ENCODE measurements at places on chromosomes 13 and 19.

GRCh38 chr13:30752201-30752797 lies 17.0 kb downstream of the ALOX5AP start:
- no peak for DNase-seq

GRCh38 chr19:7545904-7546303 lies 10.4 kb downstream of the PNPLA6 start:
- no peak for DNase-seq

DNA sequence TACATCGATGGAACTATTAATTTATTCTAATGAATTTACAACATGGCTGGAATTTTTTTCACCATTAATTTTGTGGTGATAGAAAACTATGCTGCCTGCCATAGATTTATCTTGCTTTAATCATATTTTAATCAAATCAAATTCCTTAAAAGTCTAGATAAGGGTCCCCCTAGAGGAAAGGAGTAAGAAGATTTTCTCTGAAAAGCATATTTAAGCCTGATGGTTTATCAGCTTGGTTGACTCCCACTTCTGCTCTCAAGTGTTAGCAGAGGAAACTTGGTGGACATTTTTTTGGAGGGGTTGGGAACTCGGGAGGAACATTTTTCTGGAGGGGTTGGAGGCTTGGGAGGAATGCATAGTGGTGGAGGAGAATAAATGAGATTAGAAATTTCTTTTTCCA lies 253.3 kb downstream of the KCNRG start:
- DNase-seq, result no peak

- no peak for DNase-seq
Measured at GRCh38 chr19:49716154-49716553, 25.2 kb downstream of the CPT1C start.

DNA sequence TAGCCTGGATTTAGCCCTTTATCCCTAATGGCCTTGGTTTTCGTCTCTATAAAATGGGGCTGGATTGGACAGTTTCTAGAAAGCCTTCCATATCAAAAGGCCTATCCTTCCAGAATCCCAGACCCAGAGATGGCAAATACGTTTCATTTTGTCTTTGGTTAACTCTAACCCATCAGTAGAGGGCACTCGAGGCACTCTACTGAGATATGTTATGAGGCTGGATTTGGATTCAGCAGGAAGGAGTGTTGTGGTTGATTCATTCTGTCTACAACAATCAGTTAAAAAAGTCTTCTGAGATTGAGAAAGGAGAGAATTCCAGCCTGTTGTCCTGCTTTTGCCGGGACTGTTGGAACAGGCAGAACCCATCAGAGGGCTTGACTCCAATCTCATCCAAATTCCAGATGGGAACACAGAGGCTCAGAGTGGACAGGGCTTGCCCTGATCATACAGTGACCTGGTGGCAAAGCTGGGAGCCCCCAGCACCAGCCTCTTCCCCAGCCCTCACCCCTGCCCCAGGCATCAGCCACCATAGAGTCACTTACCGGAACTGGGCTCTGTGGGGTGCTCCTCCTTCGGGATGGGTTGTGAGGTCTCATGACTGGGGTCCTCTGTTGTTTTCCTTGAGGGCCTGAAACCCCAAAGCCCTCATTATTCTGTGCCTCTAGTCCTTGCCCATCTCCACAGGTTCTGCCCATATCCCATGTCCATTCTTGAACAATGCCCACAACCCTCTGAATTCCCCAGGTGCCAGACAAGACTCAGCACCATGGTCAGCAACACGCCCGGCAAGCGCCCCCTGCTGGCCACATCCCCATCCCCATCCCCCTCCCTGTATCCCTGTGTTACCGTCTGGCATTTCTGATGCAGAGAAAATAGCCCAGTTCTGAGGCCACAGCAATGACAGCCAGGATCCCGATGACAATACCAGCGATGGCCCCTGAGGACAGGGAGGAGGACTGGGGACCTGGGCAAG lies 12.3 kb upstream of the ZNF180 start:
- DNase-seq, result no peak

DNA sequence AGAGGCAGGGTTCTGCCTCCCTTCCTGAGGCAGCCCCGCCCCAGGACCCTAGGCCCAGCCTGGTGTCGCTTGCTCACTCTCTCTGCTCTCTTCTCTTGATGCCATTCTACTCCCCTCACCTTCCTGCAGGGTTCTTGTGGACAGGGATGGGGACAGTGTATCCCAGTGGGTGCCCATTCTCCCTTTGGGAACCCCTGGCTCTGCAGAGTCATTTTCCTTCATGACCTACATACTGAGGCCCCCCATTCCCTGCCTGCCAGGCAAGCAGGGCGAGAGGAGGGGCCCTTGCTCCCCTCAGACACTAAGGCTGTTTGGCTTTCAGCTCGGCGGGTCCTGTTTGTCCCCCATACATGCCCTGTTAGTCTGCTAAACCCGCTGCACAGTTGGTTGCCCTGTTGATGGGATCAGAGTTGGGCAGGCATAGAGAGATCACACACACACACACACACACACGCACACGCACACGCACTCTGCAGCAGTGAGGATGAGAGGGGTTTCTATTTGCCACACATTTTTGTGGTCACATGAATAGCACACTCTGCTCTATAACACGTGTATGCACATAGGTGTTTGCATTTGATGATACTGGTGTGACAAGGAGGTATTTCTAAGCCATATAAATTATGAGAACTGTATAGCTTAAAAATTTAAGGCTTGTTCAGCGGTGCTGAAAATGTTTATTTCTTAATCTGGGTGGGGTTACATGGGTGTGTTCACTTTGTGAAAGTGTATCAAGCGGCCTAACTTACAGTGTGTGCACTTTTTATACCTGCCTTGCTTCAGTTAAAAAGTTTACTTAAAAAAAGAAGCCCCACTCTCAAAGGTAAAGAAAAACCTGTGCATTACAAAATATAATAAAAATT lies 20.3 kb downstream of the NFIX start:
- DNase-seq, result no peak

- DNase-seq, result no peak
Measured at GRCh38 chr13:77511552-77511951, 24.0 kb upstream of the SCEL start.

All from stimulated activated CD4-positive, alpha-beta T cell treated with anti-CD3 and anti-CD28 coated beads, TNF-alpha, amount 100 ng/mL, for 4 hours (primary cell).